Activated CD4-positive, alpha-beta T cell treated with anti-CD3 and anti-CD28 coated beads, Interleukin-2, amount 50 U/mL, for 16 hours (primary cell): ENCODE measurements at places on chromosomes 7 and 10.

GRCh38 chr7:36620166-36620708 is 104.1 kb downstream of the AOAH start:
- no peak for DNase-seq

GRCh38 chr10:79024720-79025198 is 44.0 kb upstream of the ZMIZ1 start:
- no peak for DNase-seq

GRCh38 chr7:89458114-89458513 is 662.6 kb upstream of the TEX47 start:
- DNase-seq, result no peak

DNA sequence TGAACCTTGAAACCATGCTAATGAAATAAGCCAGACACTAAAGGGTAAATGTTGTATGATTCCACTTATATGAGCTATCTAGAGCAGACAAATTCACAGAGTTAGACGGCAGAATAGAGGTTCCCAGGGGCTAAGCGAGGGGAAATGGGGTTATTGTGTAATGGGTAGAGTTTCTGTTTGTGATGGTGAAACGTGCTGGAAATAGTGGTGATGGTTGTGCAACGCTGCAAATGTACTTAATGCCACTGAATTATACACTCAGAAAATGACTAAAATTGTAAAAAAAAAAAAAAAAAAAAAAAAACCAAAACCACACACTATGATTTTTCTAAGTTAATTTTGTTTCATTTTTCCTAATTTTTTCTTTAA is 30.0 kb downstream of the SFXN4 start:
- DNase-seq, result peak; percentile 76

DNA sequence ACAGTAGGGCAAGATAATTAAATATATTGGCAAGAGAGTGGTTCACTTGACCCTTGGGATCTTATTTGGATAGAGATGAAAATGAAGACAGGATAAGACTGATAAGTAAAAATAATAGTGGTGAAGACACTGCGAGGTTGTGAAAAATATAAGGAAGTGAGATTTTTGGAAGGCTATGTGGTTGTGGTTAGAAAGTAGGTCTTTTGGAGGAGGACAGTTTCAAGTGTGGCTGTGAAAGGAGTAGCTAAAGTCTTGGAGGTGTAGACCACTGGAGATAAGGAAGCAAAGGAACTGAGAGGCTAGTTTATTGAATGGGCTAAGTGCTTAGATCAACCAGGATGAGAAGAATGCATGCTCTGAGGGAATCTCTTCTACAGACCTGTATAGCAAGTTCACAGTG is 11.2 kb downstream of the MIOS start:
- no peak for DNase-seq

DNA sequence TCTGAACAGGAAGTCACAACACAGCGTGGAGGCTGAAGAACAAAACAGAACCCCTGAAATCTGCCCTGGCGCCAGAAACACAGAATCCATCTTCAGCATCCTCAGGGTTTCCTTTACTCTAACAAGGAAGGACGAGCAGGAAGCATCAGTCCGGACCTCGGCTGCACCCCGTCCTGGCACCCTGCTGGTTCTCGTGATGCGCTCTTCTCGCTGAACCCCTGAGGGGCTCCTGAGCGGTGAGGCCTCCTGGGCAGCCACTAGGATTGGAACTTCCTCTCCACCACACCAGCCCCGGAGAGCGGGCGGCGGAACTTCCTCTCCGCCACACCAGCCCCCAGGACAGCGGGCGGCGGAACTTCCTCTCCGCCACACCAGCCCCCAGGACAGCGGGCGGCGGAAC is 461.9 kb downstream of the PTPRN2 start:
- no peak for DNase-seq

GRCh38 chr10:93841961-93842360 is 51.8 kb upstream of the SLC35G1 start:
- DNase-seq, result no peak

GRCh38 chr10:44395396-44395795 is 10.5 kb upstream of the CXCL12 start:
- no peak for DNase-seq

GRCh38 chr7:23679898-23680413 is at the start of gene FAM221A:
FAM221A (plus strand) TSS chr7:23680199; CDS start chr7:23680219, 20 bp downstream.
- DNase-seq, result peak; percentile 82

- DNase-seq, result no peak
These were observed 31.3 kb downstream of the HIBADH start for GRCh38 chr7:27631391-27631790.

DNA sequence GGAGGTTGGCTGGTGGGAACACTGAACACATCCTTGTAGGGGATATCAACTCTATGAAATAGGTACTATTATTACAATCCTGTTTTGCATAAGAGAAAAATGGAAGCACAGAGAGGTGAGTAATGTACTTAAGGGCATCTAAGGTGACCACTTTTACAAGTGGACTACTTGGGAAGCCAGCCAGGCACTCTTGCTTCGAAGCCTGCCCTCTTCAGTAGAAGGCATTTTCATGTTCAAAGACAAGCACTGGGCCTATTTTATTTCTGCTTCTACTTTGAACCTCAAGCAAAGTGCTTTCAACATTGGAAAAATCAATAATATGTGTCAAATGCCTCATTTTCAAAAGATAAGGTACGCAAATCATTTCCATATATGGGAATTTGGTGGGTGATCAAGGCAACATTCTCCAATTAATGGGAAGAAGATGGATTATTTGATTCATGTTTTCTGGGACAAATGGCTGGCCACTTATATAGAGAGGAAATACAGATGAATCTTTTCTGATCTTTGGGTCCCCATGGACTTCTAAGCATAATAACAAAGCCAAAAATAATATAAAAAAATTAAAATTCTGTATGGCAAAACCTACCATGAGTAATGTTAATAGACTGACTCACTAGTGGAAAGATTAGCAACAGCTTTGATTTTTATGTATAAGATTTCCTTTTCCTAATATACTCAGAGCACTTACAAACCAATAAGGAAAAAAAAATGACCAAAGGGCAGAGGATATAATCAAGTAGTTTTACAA is 270.2 kb downstream of the FRMD4A start:
- DNase-seq, result no peak

DNA sequence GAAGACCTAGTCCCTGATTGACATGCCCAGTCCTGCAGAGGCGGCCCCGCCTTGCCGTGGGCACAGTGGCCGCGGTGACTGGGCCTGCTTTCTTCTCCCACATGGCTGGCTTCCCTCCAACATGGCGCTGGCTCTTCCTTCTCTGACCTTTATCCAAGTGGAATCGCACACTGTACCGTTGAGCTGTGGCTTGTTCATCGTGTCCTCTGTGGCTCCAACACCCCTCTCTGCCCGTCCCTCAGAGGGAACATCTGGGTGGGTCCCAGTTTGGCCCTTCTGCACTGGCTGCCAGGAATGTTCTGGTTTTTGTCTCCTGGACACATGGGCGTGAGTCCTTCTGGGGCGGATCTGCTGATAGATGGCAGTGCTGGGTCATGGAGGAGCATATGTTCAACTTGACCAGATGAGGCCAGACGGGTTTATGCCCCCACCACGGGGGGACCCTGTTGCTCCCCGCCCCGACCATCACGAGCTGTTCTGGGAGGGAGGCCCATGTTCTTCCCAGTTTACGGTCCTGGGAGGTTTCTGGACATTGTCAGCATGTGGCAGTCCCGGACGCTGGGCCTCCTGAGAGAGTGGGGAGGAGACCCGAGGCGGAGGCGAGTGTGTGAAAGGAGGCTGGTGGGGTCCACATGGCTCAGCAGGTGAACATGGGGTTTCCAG is 63.5 kb downstream of the LHPP start:
- no peak for DNase-seq

DNA sequence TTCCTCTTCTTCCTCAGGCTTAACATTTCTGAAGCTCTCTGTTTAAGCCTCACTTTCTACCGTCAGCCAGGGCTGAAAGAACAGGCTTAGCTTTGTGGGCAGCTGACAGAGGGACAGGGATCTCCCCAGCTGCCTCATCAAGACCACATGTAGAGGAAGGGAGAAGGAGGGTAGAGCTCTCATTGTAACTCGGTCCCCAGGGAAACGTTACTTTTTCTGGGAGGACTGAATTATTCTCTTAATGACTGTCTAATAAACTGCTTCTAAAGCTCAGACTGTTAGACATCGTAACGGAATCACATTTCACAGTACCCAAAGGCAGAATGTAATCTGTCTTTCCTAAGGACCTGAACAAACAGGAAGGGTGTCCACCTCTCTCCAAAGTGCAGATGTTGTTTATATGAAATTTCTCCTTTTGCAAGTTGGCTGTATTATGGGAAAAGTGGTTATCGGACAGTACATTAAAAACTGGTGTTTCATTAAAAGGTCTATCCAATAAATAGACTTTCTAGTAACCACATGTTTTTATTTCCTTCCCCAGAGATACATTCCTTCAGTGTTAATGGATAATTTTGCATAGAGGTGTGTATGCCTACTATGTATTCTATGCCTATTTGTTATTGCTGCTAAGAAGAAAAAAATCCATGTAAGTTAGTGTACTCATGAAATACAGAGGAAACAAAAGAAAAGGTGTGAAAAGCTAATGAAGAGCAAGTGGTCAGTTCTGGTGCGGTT is 144.2 kb downstream of the CTTNBP2 start:
- DNase-seq, result no peak

DNA sequence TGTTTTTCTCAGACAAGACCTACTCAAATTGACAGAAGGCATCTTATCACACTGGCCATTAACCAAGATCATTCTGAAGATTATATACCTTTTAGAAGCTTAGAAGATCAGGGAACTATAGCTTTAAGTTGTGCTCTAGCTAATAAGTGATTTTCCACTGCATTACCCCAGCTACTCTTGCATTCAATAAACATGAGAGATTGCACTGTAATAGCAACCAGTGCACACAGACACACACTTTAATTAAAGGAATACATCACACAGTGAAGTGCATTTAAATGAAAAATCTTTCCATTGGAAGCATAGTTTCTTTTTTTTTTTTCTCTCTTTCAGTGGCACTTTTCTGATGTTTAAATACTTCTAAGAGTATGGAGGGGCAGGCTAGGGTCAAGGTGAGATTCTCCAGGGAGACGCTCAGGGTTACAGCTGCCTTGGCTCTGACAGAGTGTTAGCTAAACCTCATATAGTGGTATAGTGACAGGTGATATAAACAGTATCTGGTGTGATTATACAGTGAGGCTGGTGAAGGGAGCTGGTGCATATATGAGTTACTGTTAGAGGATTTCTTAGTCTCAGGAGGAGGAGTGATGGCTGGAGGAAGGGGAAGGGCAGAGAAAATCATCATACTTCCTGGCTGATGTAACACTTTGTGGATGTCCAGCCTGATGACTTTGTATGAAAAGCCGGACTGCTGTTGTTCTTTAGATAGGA is 369.5 kb downstream of the SORCS3 start:
- no peak for DNase-seq

- no peak for DNase-seq
These were observed 41.0 kb downstream of the ZEB1 start for GRCh38 chr10:31359979-31360378.
